Retina (tissue), 1 donor: ENCODE measurements at places on chromosomes 11 and 22.

DNA sequence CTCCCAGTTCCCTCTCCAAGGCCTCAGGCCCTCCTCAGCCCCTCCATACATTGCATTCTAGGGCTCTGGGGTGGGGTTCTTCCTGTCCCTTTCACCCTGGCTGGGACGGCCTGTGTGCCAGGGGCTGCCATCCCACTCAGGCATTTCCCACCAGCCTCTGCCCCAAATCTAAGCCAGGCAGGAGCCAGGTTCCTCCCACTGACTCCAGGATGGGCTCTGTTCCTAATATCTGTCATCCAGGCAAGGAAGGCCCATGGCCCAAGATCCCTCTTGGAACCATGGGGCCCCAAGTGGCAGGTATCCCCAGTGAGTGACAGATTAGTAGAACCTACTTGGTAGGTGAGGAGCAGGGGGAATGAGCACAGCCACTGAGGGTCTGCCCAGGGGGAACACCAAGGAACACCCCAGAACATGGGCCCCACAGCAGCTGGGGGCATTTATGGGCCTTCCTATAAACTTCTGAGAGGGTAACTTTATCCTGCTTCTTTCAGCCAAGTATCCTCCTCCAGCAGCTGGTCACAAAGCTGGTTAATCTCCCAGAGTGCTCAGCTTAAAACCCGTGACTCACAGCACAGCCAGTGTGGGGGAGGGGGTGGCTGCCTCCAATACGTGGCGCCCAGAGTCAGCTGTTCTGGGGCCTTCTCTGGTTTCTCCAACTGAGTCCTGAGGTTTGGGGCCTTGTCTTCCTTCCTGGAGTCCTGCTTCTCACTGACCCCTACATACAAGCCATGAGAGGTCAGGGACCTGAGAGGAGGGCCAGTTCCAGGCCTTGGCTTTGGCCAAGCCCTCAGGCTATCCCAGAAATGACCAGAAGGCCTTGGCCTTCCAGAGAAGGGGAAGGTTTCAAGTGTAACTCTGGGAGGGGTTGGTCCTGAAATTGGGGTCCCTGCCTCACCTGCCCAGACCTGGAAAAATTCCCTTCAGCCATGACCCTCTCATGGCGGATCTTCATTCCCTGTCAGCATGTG is 19.9 kb upstream of the MYOD1 start:
- no peak for DNase-seq

- DNase-seq, result no peak
Measured at GRCh38 chr22:30860176-30861105, 108.1 kb downstream of the MORC2 start.

DNA sequence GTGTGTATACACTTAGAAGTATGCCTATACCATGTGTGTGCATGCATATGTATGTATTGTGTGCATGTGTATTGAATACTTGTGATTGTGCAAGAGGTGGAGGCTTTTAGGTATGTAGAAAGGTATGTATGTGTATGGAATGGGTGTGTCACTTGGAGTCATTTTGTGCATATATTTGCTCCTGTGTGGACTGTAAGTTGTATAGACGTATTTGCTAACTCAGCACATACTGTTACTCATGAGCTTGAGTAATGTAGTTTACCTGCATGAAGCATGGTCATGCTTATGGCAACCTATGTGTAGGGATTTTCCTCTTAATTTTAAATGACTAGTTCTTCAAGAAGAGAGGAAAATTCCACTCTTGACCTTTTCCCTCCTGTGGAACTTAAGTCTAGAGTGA is 507.6 kb upstream of the LARGE1 start:
- no peak for DNase-seq

GRCh38 chr11:111303461-111303860 is 5.1 kb downstream of the POU2AF3 start:
- DNase-seq, result no peak

DNA sequence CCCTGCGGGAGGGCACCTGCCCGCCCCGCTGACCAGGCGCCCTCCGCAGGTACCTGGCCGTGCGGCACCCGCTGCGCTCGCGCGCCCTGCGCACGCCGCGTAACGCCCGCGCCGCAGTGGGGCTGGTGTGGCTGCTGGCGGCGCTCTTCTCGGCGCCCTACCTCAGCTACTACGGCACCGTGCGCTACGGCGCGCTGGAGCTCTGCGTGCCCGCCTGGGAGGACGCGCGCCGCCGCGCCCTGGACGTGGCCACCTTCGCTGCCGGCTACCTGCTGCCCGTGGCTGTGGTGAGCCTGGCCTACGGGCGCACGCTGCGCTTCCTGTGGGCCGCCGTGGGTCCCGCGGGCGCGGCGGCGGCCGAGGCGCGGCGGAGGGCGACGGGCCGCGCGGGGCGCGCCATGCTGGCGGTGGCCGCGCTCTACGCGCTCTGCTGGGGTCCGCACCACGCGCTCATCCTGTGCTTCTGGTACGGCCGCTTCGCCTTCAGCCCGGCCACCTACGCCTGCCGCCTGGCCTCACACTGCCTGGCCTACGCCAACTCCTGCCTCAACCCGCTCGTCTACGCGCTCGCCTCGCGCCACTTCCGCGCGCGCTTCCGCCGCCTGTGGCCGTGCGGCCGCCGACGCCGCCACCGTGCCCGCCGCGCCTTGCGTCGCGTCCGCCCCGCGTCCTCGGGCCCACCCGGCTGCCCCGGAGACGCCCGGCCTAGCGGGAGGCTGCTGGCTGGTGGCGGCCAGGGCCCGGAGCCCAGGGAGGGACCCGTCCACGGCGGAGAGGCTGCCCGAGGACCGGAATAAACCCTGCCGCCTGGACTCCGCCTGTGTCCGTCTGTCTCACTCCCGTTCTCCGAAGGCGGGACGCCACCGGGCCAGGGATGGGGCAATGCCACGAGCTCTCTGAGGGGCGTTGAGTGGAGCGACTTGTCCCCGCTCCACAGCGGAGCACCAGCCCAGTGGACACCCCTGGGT is 1.8 kb downstream of the GALR3 start:
- DNase-seq, result peak; percentile 42

DNA sequence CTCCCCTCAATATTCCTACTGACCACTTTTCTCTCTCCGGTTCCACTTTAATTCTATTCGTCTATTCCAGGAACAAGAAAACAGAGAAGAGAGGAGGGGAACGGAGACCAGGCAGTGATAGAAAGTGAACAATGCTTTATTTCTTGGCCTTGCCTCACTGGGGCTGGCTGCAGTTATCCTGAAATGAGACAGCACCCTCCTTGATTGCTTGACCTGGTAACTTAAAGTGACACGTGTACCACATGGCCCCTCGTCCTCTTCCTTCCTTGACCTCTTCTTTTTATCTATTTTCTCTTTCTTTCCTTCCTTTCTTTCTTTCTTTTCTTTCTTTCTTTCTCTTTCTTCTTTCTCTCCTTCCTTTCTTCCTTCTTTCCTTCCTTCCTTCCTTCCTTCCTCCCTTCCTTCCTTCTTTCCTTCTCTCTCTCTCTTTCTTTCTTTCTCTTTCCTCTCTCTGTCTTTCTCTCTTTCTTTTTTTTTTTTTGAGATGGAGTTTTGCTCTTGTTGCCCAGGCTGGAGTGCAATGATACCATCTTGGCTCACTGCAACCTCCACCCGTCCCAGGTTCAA is 52.8 kb upstream of the CLMP start:
- no peak for DNase-seq

DNA sequence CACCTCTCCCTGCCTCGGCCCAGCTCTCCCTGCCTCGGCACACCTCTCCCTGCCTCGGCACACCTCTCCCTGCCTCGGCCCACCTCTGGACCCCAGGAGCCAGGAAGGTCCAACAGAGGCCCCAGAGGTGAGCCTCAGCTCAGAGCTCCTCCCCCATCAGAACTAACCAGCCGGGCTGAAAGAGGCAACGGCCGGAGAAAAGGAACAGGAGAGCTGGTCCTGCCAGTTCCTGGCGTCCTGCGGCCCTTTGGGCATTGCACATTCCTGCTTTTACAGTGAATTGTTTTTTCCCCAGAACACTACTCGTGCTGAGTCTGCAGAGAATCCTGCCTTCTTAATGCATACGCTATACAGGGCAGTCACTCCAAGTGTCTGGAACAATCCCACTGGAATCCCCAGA is 45.8 kb downstream of the LMO1 start:
- no peak for DNase-seq

GRCh38 chr11:63552921-63553320 is 10.3 kb downstream of the PLAAT2 start:
- DNase-seq, result no peak

DNA sequence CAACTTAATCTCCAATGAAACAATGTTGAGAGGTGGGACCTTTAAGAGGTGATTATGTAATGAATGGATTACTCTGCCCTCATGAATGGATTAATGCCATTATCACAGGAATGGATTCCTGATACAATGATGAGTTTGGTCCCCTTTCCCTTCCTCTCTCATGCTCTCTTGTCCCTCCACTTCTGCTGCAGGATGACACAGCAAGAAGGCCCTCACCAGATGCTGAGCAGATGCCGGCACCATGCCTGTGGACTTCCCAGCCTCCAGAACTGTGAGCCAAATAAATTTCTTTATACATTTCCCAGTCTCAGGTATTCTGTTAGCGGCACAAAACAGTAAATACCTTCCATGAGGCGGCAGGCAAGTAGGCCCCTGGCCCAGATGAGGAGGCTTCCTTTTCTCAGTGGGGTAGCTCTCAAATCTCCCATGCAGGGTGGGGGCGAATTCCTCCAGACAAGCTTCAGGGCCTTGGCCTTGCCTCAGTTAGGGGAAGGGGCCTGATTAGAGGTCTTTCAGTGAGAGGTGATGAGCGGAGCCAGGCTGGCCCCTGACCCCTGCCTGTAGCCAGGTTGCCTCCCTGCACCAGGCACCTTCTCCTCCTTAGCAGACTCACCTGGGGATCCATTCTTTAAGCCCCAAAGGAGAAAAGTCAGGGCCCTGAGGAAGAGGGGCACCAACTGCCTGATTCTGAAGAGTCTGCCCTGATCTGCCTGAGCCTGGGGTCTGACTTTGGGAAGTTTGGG is 86.0 kb downstream of the RRM1 start:
- DNase-seq, result no peak

- no peak for DNase-seq
Measured at GRCh38 chr11:1165256-1166041, 7.7 kb downstream of the MUC5AC start.

DNA sequence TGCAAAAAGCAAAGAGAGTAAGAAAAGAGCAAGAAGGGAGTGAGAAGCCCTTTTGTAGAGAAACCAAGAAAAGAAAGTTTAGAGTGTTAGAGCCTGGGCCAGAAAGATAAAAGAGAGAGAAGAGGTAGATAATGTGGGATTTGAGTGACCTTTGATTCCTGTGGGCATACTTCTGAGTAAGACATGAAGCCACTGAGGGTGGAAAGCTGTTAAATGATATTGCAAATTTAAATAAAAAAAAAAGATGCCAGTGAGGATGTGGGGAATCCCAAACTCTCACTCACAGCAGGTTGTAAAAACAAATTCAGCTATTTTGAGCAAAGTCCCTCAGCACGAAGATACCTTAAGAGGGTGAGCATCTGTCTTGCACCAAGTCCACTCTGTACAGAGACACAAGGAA is 59.4 kb upstream of the TOP3B start:
- no peak for DNase-seq

GRCh38 chr22:22884888-22885840 is 2.5 kb upstream of the IGLL5 start:
- no peak for DNase-seq

GRCh38 chr11:98979205-98979604 is 41.5 kb upstream of the CNTN5 start:
- no peak for DNase-seq

- no peak for DNase-seq
Measured at GRCh38 chr11:10050561-10050960, 243.5 kb downstream of the SBF2 start.

DNA sequence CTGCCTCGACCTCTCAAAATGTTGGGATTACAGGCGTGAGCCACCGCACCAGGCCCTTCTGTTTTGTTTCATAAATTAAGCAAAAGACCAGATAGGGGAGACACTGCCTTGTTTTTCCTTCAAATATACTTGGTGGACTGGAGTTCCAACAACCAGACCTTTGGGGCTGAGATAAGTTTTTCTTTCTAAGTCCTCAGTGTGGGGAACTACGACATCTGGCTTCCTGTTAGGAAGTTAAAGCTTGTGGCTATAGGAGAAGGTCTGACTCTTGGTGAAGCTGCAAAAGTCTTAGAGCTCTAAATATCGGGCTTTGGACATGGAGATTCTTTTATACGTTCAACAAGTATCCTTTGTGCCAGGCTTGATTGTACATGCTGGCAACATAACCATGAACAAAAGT is 64.1 kb upstream of the EED start:
- DNase-seq, result no peak

DNA sequence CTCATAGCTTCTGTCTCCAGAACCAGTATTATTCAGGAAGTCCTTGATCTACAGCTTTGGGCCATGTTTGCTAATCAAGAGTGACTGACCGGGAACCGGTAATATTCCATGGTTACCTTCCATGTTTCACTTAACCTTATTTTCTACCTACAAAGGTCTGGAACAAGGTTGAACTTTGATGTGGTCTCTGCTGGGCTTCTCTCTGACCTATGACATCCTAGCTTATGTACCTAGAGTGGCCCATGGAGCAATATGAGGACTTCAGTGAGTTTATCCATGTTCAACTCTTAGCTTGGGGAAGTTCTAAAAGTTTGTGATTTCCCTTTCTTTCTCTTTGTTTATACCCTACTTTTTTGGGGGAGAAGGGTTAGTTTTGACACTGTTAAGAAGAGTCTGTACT is 33.2 kb downstream of the CCDC90B start:
- no peak for DNase-seq

DNA sequence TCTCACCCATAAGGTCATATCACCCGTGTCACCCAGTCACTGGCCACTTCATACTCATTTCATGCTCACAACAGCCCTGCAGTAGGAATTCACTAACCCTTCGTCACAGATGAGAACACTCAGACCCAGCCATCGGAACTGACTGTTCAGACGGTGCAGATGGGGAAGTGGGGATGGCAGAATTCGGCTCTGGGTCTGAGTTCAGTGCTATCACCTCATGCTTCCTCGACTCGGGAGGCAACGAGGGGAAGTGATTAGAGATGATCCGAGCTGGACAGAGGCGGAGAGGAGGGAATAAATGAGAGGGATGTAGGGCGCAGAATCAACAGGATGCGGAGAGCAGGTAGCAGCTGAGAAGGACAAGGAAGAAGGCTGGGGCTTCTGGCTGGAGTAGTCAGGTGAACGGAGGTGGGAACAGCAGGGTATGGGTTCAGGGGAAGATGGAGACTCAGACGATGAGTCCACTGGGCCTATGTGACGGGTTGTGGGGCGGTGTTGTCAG is 4.7 kb downstream of the B3GNT6 start:
- no peak for DNase-seq

GRCh38 chr11:66111158-66111557 is 41.1 kb downstream of the PACS1 start:
- DNase-seq, result no peak

- DNase-seq, result no peak
Measured at GRCh38 chr11:1918436-1919315, 827 bp upstream of the TNNT3 start.

GRCh38 chr11:44954051-44954906 is 3.6 kb upstream of the TP53I11 start:
- no peak for DNase-seq
